ENCODE measurements at places on chromosomes 2 and 18.
A peak's percentile ranks its signal among the peaks of the same experiment; 100 is the strongest.

DNA sequence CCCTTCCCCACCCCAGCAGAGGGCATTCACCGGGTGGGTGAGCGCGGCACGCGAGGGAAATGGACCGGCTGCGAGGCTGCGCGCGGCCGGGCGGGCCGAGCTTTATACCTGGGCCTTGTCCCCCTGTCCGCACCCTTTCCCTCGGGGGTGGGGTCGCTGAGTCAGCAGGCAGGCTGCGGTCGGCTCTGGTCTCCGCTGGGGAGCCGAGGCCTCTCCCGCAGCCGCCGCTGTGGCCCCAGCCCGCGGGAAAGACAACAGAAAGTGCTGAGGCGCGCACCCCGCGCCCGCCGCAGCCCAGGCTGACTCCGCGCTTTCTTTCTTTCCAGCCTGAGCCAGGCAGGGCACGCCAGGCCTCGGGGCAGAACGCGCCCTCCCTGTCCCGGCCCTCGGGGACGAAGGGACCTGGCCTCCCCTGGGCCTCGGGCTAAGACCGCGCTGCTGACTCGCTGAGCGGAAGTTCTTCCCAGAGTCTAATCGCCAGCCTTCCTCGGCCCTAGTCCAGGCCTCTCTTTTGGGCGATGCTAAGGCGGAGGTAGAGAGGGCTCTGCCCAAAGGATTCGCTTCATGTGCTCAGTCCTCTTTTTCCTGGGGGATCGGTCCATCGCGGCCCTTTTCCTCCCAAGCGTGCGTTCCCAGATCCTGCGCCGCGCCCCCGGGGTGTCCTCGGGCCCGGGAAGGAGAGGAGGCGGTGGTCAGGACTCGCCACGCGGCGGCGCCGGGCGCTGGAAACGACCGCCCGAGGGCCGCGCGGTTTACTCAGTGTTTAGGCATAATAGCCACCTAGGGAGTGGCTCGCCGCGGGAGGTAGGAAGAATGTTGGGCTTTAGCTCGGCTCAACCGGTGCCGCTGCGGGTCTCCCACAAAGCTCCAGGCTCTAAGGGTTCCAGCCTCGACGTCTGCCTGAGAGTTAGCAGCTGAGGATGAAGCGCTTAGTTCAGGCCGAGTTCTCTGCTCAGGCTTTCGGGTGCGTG is at the start of gene CRYBA2:
TSS of gene CRYBA2 (minus strand) at position 78 of the 971 bp plus-strand sequence. CDS start 246 bp downstream, outside the sequence.
- DNase-seq, result no peak

- DNase-seq, result peak; percentile 19
These were observed 3.8 kb downstream of the ACTG2 start for GRCh38 chr2:73896362-73897239.

- DNase-seq, result no peak
These were observed at the start of gene TMEM182 for GRCh38 chr2:102761763-102762162. TMEM182 (plus strand) TSS chr2:102762031; CDS start chr2:102762218, 187 bp downstream.

DNA sequence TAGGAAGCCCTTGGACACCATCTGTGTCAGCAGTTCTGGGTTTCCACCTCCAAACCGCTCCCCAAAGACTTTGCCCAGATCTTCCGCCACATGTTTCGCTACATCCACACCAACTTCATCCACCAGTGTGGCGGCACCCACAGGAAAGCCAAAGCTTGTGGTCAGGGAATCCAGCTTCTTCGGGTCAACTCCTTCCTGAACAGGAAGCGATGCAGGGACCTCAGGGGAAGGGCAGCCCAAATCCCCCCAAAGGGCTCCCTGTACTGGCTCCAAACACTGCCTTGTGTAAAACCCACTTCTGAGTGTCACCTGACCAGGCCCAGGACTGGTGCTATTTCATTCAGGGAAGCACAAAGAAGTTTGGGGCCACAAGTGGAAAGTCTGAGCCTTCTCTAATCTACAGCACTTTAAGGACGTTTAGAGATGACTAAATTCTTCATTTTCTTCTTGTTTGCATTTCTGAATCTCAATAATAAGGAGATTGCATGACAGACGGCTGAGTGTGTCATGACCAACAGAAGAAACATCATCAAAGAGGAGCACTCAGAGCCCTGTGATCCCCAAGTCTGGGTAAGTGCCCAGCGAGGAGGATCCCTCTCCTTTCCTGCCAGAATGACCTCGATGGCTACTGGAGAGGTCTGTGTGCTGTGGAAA is 20.8 kb downstream of the GAREM2 start:
- no peak for DNase-seq

DNA sequence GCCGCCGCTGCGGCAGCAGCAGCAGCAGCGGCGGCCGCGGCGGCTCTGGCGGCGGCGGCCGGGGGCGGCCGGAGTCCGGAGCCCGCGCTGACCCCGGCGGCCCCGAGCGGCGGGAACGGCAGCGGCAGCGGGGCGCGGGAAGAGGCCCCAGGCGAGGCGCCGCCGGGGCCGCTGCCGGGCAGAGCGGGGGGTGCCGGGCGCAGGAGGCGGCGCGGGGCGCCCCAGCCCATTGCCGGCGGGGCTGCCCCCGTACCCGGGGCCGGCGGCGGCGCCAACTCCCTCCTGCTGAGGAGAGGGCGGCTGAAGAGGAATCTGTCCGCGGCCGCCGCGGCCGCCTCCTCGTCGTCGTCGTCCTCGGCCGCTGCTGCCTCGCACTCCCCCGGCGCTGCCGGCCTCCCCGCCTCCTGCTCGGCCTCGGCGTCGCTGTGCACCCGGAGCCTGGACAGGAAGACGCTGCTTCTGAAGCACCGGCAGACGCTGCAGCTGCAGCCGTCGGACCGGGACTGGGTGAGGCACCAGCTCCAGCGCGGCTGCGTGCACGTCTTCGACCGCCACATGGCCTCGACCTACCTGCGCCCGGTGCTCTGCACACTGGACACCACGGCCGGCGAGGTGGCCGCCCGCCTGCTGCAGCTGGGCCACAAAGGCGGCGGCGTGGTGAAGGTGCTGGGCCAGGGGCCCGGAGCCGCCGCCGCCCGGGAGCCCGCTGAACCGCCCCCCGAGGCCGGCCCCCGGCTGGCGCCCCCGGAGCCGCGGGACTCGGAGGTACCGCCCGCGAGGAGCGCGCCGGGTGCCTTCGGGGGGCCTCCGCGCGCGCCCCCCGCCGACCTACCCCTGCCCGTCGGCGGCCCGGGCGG is 646 bp downstream of the PHLPP1 start:
- peak; percentile 41 for DNase-seq

- no peak for DNase-seq
These were observed 1271.7 kb downstream of the CNTNAP5 start for GRCh38 chr2:125296742-125297141.

GRCh38 chr2:168705534-168706470 is 96.6 kb upstream of the NOSTRIN start:
- DNase-seq, result no peak

DNA sequence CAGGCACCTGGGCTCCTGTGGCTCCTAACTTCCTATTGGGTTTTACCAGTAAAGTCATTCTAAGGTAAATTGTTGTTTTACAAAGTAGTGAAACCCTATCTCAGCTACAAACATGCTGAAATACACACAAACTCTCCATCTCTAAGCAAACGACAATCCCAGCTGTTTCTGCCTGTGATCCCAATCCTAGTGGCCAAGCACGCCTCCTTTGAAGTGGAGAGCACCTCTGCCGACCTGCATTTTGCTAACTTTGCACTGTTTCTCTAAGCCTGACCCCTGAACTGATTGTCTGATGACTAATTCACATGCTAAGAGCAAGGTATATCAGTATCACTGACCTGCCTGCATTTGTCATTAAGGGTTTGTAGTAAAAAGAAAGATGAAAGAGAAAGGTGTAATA is 124.3 kb downstream of the PAX3 start:
- no peak for DNase-seq

- no peak for DNase-seq
These were observed 294.3 kb upstream of the SETBP1 start for GRCh38 chr18:44386401-44386800.

DNA sequence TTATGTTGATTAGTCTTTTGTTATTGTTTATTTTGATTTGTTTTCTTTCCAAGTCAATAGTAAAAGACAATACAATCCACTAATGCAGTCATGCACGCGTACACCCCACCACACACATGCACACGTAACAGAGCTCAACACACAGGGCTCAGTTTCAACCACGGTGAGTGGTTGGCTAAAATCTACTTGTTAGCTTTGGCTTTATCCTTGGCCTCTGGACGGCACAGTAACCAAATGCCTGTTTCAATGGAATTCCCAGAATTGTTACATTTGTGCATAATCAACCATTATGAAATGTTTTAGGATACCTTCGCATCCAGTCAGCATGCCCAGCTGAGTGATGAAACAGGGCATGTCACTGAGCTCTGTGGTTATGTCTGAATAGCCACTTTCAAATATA is 53.2 kb downstream of the NYAP2 start:
- DNase-seq, result no peak

DNA sequence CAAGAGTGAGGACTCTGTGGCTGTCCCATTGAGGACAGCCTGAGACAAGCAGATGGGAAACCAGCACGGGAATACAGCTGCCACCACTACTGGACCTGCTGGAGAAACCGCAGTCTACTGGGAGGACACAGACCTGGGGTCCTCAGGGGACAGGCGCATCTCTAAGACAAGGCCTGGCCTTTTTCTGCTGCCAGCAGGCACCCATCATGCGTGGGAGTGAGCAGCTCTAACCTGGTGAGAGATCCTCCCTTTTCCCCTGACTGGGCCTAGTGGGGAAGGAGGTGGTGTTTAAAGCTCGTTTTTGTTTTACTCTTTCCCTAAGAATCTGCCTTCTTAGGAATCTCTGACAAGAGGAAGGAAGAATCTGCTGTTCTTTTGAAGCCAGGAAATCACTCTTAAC is 36.6 kb downstream of the CYRIA start:
- DNase-seq, result no peak

DNA sequence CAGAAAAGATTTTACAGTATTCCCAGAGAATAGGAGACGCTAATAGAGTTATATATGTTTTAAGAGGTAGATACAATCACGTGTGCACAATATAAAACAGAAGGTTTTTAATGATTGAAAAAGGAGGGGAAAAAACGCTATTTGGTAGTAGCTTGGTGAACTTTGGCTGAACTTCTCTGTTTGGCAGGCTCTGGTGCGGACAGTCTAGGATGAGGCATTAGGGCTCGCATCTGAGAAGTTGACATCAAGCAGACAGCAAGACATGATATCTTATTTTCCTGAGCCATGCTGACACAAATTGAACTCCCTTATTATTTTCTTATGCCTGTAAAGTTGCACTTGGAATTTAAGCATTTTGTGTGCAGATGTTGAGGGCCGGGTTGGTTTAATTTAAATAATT is 176.6 kb downstream of the EN1 start:
- DNase-seq, result no peak

DNA sequence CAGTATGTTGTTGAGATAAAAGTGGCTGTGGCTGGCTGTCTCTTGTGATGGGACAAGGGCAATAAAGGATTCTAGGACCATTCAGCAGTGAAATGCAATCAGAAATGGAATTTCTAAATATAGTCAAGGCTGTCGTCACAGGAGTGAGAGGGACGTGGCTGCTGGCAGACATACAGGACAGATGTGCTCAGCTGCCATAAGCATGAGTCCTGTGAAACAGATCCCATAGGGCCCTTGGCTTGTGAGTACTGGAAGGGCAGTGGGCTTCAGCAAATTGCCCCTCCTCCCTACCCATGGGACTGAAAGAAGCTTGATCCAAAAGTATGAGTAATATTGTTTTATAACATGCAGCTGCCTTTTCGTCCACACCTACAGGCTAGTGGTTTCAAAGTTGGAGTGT is 4.2 kb upstream of the CNNM3 start:
- DNase-seq, result no peak

DNA sequence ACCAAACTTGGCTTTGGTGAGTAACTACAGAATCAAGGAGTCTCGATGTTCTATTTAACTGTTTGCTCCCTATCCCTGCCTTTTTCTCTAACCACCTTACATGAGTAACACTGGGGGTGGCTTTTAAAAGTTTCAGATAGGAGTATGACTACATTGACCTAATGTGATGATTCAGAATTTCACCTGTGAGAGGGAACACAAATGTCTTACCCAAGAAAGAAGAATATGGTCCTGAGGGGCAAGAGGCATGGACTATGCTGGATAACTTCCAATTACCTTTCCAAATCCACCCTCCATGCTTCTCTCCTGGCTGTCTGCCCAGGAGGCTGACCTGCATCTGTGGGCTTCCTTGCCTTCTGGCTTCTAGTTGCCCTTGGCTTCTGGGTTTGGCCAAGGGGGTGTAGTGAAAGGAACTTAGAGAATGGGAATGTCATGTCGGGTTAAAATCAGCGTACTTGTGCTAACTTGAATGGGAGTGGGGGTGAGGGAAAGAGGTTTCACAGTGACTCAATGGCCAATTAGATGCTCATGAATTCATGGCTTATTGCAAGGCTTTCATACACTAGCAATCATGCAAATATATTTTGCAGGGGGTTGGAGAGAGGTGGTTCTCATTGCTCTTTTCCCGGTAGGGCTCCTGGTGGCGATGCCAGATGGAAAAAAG is 5.3 kb upstream of the IL36G start:
- no peak for DNase-seq

GRCh38 chr2:211371465-211371864 is 815.1 kb downstream of the CPS1 start:
- no peak for DNase-seq

- DNase-seq, result no peak
These were observed 1137.7 kb upstream of the DDX18 start for GRCh38 chr2:116676776-116677175.

DNA sequence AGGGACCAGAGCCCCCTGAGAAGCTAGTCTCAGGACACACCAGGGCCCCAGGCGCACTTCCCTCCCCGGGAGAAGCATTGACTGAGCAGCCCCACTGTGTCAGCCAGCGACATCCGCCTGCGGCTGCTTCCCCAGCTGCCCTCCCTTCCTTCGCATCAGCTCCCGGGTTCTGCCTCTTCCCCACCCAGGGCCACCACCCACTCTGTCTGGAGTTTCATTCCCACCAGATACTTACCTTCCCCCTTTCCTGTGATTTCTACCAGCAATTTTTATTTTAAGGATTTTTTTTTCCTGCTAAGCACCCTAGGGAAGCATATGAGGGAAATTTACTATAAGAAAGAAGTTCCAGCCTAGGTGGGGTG is 99.2 kb downstream of the SMAD7 start:
- no peak for DNase-seq

DNA sequence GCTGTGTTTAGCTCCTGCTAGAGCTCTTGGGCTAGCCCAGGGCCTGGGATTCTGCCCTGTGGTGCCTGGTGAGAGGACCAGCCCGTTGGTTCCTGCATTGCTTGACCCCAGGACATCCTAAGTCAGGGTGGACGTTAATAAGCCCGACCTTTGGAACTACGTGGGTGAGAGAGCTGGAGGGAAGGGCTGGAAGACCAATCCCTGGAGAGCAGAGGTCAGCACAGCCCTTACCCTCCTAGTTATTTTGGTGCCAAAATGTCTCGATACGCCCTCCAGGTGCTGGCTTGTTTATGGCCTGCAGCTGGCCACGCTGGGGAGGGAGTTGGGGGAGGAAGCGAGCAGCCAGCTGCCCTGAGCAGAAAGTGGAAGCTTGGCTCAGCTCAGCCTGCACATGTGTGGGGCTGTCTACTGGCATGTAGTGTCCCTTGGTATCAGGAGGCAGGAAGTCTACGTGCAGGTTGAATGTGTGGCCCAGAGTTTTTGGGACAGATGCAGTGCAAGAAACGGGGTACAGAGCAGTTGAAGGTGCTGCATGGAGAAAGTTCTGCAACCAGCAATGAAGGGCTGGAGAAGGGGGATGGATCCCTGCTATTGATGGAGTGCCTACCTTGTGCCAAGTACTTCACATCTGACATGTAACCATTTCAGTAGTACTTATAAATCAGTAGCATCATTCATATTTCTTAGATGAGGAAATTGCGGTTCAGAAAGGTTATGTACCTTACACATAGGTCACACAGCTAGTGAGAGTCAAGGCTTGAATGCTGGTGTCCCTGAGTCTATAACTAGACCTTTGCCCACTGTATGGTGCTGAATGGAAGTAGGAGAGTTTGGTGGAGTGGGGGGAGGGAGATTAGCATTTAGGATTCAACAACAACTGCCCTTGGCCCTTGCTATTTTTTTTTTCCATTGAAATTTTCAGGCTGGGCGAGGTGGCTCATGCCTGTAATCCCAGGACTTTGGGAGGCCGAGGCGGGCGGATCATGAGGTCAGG is 5.0 kb upstream of the DGKD start:
- DNase-seq, result no peak
